ENCODE measurements at places on chromosomes 7 and 10.

- no peak for DNase-seq
Measured at GRCh38 chr10:16116404-16117304, 256.3 kb upstream of the MINDY3 start.

- DNase-seq, result no peak
Measured at GRCh38 chr7:100614308-100614861, 2.0 kb downstream of the MOSPD3 start.

- no peak for DNase-seq
Measured at GRCh38 chr7:35519971-35520809, 174.7 kb downstream of the HERPUD2 start.

GRCh38 chr7:25786936-25787335, 365.1 kb upstream of the NFE2L3 start:
- peak; percentile 19 for DNase-seq

DNA sequence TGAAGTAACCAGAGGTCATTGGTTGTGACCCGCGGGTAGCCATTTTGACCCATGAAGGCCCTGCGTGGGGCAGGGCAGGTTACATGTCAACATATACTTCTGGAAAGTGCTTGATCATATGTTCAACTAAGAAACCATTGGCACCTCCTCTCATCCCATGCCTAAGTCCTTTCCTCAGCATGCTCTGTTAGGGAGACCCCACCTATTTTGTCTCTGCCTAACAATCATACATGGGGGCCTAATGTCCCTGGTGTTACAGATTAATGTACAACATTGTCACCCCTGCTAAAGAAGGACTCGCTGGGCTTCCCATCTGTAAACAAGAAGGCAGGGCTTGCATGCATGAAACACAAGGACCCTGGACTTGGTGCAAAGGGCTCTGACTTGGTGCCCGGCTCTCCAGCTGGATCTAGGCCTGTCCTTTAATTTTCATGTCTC, 133.7 kb upstream of the TNS3 start:
- DNase-seq, result no peak

DNA sequence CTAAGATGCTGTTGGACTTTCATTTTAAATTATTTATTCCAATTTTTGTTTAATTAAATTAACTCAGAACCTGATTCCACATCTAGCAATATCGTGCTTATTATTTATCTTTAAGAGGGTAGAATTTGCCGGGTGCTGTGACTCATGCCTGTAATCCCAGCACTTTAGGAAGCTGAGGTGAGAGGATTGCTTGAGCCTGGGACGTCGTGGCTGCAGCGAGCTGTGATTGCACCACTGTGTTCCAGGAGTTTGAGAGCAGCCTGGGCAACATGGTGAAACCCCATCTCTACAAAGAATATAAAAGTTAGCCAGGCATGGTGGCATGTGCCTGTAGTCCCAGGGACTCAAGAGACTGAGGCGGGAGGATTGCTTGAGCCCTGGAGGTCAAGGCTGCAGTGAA, 47.8 kb downstream of the ZFAND4 start:
- no peak for DNase-seq

DNA sequence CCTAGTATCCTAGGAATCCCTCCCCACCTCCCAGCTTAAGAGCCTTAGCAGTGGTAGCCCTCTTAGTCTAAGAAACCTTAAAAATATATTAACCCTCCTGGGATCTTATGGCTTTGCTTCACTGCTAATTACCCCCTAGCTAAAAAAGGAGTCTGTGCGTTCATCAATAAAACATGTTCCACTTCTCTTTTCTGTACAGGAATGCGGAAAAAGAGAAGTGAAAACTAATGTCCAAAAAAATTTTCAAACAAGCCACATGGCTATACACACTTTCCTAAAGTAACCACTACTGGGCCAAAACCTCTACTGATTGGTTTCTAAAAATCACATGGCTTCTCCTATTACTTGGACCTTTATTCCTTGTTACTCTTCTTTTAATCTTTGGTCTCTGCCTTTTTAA, 667.1 kb upstream of the LRRTM3 start:
- no peak for DNase-seq

DNA sequence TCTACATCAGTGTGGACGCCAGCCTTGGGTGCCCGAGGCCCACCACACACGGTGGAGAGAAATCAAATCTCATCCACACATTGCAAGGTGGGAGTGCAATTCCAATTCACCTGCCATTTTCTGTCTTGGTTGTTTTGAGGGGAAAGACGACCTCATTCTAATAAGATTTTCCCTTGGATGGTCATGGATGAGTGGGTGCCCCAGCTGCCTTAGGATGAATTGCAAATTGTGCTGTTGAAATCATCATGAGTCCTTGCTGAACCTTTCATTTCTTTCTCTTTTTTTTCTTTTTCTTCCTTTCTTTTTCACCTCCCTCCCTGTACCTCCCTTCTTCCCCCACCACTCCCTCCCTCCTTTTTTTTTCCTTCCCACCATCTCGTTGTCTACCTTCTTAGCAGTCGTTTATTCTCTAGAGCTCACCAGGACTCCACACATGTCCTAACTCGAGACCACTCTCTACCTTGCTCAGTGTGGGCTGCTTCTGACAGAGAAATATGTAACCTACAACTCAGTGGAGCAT, 266.9 kb upstream of the NFE2L3 start:
- no peak for DNase-seq

DNA sequence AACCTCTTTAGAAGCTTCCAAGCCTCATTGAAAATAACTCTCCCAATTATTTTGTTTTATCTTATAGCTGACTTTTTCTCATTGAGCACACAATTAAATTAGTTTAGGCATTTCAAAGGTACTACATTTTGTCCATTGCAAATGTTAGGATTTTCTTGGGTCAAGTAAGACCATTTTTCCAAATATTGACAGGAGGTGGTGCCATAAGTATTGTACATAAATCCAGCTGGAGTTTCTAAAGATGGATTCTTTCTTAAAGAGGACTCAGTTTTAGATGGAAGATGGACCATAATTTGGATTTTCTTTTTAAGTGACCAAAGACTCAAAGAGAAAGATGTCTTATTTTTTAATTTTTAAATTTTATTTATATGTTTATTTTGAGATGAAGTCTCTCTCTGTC, 12.3 kb upstream of the OPN4 start:
- DNase-seq, result no peak

GRCh38 chr10:27399871-27400270, 104.2 kb upstream of the RAB18 start:
- DNase-seq, result no peak

Data from AG04449 (cell line).